ENCODE measurements at places on chromosomes 12 and 14.
A peak's percentile ranks its signal among the peaks of the same experiment; 100 is the strongest.

DNA sequence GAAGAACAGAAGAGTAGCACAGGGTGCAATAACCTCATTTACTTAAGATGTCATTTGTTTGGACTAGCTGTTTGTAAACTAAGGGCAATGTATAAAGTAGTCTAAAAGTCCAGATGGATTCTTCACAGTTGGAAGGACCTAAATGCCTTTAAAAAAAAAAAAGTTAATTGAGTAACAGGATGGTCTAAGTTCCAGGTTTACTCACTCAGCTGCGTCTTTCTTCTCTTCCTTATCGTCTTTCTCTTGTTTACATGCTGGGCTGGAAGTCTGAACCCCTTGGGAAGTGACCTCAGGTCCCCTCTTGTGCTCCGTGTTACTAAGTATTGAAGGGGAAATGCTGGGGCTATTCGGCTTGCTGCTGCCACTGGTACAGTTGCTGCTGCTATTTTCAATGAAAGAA, 82.5 kb downstream of the SH2B3 start:
- no peak for DNase-seq

- no peak for DNase-seq
Observed at GRCh38 chr14:99131632-99132271, 140.2 kb downstream of the BCL11B start.

DNA sequence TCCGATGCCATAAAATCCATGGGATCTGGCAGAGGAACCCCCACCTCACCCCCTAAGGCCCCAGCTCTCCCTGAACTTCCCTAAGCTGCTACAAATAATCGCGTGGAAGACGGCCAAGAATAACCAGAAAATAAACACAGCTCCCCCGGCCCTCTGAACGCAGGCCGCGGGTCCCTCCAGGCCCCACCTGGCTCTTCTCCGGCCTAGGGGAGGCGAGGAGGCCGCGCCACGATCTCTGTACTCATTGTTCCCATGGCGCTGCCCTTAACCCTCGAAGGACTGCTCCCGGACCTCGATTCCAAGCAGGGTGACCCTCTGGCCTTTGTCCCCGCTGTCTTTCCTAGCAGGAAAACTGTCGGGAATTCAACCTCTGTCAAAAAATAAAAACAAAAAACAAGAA, 33.9 kb upstream of the TBX5 start:
- no peak for DNase-seq

GRCh38 chr12:95177201-95177768, 40.0 kb downstream of the FGD6 start:
- DNase-seq: no peak

DNA sequence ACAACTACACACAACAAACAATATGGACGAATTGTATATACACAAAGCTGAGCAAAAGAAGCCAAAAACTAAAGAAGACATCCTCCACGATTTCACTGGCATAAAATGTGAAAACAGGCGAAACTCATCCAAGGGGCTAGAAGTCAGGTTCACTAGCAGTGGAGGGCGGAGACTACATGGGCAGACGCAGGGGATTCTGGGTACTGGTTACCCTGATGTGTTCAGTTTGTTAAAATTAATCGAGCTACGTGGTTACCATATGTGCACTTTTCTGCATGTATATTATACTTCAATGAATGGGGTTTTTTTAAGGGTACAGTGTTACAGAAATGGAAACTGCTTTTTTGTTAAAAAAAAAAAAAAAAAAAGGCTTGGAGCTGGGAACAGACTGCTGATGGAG, 12.3 kb downstream of the KDM2B start:
- DNase-seq: no peak

GRCh38 chr12:60180298-60180697, 584.5 kb downstream of the SLC16A7 start:
- no peak for DNase-seq

GRCh38 chr14:43145361-43145760, 1361.7 kb downstream of the FSCB start:
- no peak for DNase-seq

GRCh38 chr12:53180931-53181645, 363 bp upstream of the CSAD start:
- peak; percentile 77 for DNase-seq

DNA sequence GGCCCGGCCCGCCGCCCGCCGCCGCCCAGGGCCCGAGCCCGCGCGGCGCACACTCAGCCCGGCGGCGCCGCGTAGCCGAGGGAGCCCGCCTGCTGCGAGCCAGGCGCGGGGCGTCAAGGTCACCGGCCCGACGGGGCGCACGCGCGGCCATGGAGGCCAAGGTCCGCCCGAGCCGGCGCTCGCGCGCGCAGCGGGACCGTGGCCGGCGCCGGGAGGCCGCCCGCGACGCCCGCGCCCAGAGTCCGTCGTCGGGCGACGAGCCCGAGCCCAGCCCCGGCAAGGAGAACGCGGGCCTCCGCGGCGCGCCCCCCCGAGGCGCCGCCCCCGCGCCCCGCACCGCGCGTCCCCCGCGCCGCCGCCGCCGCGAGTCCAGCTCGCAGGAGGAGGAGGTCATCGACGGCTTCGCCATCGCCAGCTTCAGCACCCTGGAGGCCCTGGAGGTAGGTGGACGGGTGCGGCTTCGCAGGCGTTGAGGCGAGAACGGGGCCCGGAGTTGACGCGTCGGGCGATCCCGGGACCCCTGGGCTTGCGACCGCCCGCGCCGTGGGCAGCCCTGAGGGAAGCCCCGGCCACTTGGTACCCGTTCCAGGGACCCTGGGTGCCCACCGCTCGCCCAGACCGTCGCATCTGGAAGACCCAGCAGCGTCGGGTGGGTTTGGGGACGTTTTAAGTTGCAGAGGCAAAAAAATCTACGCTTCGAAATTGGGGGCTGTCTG, 629 bp downstream of the FBRSL1 start:
- DNase-seq: no peak

DNA sequence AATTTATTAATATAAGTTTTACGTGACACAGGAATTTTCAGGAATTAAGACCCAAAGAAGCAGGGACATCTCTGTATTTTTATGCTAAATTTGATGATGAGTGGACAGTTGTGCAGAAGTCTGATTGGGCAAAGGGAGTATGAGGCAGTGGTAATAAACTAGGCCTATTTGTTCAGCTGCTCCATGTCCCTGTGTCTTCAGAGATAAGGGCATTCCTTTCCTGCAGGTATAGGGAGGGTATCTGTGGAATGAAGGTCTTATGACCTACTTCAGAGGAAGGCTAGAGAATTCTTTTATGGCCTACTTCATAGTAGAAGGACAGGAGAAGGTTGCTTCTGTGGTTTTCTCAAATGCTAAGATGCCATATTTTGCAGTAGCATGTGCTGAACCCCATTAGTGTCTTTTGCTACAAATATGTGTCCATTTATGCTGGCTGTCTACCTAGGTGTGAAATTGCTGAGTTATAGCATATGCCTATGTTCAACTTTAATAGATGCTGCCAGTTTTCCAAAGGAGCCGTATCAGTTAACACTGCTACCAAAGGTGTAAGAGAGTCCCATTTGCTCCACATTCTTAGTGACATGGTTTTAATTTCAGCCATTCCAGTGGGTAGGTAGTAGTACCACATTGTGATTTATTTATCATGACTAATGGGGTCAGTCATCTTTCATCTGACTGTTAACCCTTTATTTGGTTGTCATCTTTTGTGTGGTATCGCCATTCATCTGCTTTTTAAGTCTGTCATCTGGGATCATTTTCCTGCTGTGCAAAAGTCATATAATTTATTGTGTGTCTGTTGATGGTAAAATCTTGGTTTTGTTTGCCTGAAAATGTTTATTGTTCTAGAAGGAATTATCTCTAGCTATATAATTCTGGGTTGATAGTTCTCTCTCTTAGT, 410.7 kb upstream of the RGS6 start:
- DNase-seq: no peak

DNA sequence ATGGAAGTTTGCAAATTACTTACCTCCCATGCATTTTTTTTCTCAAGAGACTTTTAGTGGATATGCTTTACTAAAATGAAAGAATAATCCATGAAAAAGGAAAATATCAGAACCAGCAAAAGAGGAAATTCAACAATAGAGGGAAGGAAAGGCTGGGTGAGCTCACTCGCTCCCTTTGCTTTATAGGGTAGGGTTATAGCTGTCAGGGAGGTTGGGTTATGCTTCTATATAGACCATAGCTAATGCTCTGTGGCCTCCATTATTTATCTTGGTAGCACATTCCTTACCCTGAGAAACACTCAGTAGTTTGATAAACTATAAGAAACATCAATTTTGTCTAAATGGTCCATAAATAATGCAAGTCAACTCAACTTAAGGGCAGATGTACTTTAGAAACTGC, 215.9 kb upstream of the FAR2 start:
- DNase-seq: no peak

- no peak for DNase-seq
Observed at GRCh38 chr12:12983420-12984035, 16.5 kb downstream of the HEBP1 start.

DNA sequence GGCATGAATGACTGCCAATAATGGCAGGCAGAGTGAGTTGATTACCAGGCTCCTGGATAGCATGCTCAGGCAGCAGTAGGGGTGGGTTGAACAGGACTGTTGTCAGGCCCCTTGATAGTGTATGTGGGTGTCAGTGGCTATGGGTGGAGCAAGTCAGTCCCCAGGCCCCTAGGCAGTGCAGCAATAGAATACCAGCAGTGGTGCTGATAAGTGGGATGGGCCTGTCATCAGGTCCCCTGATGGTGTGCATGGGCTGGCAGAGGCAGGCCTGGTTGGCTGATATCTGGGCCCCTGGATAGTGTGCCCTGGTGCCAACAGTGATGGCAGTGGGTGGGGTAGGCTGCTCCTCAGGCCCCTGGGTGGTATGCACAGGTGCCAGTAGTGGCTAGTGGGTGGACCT, 32.4 kb downstream of the SMCO2 start:
- DNase-seq: no peak

GRCh38 chr14:104573930-104574329, 5.6 kb upstream of the C14orf180 start:
- no peak for DNase-seq

- DNase-seq: no peak
Observed at GRCh38 chr12:40511341-40511740, 180.9 kb upstream of the CNTN1 start.

GRCh38 chr12:110421159-110421661, 17.7 kb upstream of the ANAPC7 start:
- DNase-seq: no peak

DNA sequence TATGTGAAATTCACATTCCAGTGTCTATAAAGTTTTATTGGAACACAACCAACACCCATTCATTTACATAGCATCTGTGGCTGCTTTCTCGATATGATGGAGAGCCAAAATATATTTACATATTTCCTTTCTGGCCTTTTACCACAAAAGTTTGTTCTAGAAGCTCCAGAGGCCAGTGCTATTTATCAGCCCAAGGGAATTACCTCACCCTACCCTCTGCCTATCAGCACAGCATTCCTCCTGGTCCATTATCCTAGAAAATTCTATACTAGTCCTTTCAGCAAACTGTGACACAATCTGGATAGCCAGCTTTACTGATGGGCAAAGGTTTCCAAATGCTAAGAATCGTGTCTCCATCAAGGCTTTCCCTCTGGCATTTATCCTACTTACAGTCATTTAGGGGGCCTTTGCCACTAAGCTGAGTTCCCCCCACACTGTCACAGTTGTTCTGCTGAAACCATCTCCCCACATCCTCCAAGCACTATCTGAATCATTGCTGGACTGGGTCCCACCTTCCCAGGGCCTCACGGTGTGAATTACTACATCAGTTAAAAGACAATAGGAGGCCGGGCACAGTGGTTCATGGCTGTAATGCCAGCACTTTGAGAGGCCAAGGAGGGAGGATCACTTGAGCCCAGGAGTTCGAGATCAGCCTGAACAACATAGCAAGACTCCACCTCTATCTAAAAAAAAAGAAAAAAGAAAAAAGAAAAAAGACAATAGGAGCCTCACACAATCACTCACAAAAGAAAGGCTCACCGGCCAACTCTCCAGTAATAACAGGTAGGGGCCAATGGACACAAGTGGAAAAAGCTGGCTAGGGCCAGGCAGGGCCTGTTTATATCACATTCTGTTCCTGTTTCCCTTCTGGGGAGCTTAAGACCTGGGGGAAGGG, 12.1 kb downstream of the SYNE3 start:
- DNase-seq: no peak

DNA sequence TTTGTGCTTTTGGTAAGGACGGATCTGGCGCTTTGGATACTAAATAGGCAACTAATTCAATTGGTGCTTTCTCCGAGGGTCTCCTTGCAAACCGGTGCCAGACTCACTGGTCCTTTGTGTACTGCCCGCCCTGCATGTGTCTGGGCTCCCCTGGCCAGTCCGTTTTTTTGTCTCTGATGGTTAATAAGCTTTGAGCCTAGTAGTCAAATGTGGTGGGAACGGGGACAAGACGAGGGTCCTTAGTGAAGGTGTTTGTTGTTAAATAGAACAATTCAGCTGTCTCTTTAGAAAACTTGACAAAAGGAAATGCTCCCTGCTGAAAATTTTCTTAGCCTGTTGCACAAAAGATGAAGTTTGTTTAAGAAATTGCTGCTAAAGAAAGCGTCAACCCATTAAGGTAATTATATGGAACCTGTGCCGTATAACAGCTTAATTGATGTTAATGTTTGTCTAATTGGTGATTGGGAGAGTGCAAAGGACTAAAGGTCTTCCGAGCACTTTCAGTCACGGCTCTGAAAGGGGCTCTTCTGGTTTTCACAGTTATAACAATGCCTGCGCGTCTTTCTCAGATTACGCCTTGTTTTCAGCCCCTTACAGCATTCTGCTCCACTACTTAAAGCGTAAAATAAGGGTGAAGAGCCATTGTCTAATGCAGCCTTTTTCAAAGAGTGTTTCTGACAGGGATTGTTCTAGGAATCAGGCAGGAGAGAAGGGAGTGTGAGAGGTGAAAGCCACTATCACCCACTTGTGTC, 537.4 kb downstream of the PRKD1 start:
- no peak for DNase-seq

DNA sequence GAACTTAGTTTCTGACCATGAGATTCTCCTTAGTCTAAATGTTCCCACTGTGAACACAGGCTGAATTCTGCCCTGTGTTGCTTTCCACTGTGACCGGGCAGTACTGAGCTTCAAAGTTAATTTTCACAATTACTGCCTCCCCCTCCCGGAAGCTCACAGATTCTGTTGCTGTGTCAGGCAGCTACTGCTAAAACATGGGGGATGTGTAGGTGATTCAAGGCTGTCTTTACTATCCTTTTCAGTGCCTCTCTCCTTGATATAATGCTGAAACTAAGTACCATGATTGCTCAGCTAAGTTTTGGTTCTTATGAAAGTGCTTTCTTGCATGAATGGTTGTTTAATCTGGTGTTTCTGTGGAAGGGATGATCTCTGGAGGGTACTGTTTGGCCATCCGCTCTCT, 428.3 kb upstream of the NOVA1 start:
- no peak for DNase-seq

DNA sequence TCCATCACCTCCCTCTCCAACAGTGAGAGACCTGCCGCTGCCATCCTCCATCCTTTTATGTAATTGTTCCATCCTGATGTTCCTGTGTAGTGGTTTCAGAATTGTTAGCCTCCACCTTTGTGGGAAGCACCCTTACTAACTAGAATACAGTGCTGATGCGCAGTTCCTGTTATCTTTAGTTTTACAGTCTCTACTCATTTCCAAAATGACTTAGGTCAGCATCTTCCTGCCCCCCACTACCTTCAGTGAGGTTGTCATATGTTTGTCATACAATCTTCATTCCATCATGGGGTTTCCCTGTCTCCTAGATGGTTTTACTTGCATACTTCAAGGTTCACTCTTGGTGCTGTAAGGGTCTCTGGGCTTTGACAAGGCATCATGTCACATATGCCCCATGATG, 69.8 kb downstream of the EML1 start:
- DNase-seq: no peak

- no peak for DNase-seq
Observed at GRCh38 chr12:19518209-19518608, 78.9 kb downstream of the AEBP2 start.

GRCh38 chr12:92995258-92995903, 66.3 kb upstream of the EEA1 start:
- no peak for DNase-seq
